Right atrium auricular region (tissue), 2 donors: ENCODE measurements at places on chromosomes 3 and 15.
A peak's percentile ranks its signal among the peaks of the same experiment; 100 is the strongest.

DNA sequence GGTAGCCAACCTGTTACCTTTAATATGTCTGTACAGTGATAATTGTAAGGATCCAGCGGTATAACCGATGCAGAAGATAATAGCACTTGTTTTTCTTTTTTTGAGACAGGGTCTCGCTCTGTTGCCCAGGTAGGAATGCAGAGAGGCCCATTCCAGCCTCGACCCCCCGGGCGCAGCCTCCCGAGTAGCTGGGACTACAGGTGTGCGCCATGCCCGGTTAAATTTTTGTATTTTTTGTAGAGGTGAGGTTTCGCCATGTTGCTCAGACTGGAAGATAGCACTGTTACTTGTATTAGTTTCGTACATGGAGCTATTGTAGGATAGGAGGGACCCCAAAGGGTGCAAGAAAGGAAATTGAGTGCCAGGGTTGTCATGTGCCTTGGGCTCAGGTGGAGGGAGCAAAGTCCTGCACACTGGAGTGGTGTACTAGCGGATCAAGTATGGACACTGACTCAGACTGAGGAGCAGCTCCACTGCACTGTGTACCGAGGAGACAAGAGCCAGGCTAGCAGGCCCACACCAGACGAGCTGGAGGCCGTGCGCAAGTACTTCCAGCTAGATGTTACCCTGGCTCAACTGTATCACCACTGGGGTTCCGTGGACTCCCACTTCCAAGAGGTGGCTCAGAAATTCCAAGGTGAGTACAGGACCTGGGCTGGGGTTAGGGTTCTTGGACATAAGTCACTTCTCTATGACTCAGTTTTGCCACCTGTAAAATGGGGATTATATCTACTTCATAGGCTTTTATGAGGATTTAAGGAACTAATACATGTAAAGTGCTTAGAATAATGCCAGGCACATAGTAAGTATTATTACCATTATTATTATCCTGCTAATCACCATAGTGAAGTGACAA lies 1.0 kb downstream of the OGG1 start:
- no peak for DNase-seq

GRCh38 chr3:42438758-42439157 lies 28.3 kb upstream of the LYZL4 start:
- DNase-seq: no peak

- no peak for DNase-seq
Measured at GRCh38 chr15:99554880-99555488, 10.8 kb upstream of the MEF2A start.

GRCh38 chr15:99361545-99362185 lies 110.4 kb downstream of the LRRC28 start:
- no peak for DNase-seq

GRCh38 chr15:62068071-62068809 lies 1.5 kb downstream of the C2CD4A start:
- no peak for DNase-seq

- DNase-seq: no peak
Measured at GRCh38 chr15:75830910-75831805, 12.1 kb upstream of the UBE2Q2 start.

GRCh38 chr3:59486520-59486919 lies 436.7 kb upstream of the CFAP20DC start:
- no peak for DNase-seq

GRCh38 chr3:187967993-187968392 lies 186.0 kb upstream of the LPP start:
- no peak for DNase-seq

GRCh38 chr3:839981-840380 lies 252.8 kb upstream of the CNTN6 start:
- DNase-seq: no peak

DNA sequence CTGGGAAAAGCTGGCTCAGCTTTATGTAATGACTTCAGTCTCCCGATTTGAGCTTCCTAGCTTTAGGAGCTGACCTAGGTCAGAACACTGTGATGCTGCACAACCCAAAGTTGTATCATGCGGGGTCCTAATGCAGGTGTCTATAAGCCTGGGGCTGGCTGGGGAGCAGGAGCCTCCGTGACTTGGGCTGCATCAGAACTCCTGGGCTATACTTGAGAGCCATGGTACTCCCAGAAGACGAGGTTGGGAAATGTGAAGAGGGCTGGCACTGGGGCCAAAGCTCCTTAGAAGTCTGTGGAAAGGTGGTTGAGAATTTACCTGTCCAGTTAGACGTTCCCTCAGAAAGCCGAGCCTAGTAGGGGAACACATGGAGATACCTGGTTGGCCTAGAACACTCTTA lies 57.0 kb downstream of the BSN start:
- no peak for DNase-seq

DNA sequence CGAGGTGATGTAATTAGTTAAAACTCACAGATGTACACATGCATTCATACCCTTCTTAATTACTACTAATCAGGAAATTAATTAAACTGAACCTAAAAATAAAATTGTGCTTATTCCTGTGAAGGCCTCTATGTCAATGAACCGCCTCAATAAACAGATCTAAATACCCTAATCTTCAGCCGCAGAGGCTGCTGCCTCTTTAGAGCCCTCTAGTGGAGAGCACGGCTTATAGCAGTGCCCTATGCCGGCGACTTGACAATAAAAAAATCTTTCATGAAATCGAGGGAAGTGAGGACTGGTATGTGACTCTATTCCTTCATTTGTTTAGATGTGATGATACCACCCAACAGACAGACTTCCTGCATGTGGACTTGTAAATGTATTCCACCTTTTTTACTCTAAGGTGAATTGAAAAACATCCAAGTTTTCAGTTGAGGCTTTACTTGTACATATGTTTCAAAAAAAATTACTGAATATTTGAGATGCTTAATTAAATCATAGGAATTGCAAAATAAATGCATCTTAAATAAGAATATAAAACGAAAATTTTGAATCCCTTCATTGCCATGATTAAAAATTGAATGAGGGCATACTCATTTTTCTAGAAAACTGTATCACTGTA lies 8.3 kb upstream of the EPHA3 start:
- no peak for DNase-seq

- DNase-seq: no peak
Measured at GRCh38 chr3:64264501-64265109, 39.3 kb upstream of the PRICKLE2 start.

- DNase-seq: no peak
Measured at GRCh38 chr15:86384186-86384585, 304.5 kb downstream of the AGBL1 start.

GRCh38 chr15:86213420-86213819 lies 133.7 kb downstream of the AGBL1 start:
- no peak for DNase-seq

DNA sequence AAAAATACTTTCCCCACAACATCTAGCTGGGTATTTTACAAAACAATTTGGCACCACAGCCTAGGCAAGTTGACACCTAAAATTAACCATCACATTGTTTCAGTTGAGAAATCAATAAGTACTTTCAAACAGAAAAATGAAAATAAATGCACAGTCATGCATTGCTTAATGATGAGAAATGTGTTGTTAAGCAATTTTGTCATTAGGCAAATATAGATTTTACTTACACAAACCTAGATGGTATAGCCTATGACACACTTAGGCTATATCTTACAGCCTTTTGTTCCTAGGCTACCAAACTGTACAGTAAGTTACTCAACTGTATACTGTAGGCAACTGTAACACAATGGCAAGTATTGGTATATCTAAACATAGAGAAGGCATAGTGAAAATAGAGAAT lies 608.6 kb upstream of the BCHE start:
- no peak for DNase-seq

DNA sequence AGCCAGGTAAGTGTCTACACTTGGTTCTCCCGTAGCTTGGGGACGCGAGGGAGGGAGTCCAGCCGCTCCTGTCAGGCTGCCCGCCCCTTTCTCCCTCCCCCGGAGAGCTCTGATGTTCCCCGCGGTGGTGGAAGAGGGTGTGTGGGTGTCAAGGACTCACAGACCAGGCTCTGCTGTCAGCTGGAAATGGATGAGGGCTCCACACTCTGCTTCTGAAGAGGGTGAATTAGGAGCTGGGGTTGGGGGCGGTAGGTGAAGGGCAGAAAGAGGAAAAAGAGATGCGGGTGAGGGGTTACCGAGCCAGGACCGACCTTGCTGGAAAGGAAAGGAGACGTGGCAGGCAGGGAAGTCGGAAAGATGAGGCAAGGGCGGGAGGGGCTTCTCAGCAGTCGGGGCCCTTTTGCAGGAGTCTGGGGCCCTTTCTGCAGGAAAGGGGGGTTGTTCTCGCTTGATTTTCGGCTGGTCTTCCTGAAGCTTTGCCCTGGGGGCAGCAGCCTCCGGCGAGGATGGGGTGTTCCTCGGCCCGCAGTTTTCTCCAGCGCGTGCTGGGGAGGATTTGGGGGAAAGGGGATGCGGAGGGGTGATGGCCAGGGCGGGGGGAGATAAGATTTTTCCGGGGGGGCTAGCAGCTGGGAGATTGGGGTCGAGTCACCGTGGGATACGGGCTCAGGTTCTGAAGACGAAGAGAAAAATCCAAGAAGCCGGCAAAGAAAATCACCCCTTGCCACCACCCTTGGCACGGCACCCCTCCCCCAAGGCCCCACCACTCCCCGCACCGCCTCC lies 602 bp upstream of the BAHD1 start:
- no peak for DNase-seq

GRCh38 chr3:53269888-53270880 lies 14.4 kb upstream of the TKT start:
- peak; percentile 97 for DNase-seq

DNA sequence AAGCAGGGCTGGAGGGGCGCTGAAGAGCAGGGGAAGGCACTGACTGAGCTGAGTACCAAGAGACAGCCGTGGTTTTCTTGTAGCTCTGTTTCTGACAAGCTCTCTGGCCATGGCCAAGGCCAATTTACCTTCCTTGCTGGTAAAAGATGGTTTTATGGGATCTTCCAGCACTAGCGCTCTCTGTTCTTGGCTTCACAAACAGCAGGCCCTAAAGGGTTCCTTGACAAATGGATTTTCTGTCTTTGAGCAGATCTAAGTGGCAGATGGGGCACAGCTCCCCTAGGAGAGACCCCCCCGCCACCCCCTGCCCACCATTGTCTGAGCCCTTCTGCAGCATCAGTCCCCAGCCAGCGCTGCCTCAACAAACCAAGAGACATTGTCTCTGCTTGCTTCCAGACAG lies 66.6 kb downstream of the GAP43 start:
- DNase-seq: no peak

DNA sequence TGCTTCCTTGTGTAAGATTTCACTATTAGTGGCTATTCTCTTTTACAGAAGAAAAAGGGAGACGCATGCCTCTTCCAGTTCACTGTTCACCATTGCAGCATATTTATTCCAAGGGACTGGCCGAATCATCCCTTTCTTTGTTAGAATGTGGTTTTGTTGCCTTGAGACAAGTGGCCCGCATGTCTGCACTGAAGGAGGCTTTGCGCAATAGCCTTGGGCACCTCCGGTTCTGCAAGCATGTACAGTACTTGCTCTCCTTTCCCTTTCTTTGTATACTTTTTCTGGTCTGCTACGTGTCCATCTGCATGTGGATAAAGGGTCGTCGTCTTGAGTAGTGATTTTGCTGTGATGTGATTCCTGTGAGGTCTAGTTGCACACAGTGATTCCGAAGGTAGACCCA lies 43.0 kb downstream of the FLNB start:
- DNase-seq: no peak

GRCh38 chr3:150253622-150254021 lies 154.5 kb upstream of the TSC22D2 start:
- DNase-seq: no peak

DNA sequence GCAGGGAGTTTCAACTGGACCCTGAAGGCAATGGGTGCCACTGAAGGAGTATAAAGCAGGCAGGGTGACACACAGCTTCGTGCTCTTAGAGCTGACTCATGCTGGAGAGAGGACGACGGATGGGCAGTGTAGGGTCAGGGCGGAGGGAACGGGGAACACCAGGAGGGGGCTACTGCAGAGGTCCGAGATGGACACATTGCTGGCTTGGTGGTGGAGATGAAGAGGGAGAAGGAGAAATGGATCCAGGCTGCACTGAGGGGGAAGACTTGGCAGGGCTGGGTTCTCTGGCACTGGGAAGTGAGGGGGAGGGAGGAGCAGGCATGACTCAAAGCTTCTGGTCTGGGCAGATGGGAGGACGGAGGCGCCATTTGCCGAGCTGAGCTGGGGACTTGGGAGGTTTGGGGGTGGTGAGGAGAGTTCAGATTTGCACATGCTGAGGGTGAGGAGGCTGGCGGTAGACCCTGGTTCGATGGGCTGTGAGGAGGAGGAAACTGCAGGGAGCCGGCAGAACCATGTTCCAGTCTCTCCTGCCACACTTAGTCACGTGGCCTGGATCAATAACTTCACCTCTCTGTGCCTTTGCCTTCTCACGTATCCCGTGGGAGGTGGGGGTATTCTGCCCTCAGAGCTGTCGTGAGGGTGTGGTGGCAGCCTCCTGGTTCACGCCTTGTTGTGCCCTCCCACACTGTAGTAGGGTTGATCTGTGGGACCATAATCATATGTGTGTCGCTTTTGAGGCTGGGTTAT lies 4.6 kb upstream of the KCTD6 start:
- DNase-seq: no peak

- no peak for DNase-seq
Measured at GRCh38 chr3:186938716-186939115, 8.4 kb downstream of the ST6GAL1 start.
